ENCODE measurements at places on chromosomes 1 and 21. TPM values are rescaled to one million over a fixed set of nuclear protein-coding genes. Genes with fewer than 3 reads are reported as not detected.
A peak's percentile ranks its signal among the peaks of the same experiment; 100 is the strongest.

GRCh38 chr1:217021956-217022355 is 298.7 kb upstream of the ESRRG start:
- H3K4me1 ChIP-seq: no peaks in the 10 kb centered on the region
- no peak for DNase-seq
- no peak overlapping the region for H3K27ac ChIP-seq
- no peaks in the 10 kb centered on the region for H3K27me3 ChIP-seq

Gene AADACL3
- not detected for total RNA-seq

GRCh38 chr21:44691686-44692085 is 5.3 kb upstream of the KRTAP10-12 start:
- peaks cover 4% of the 10 kb centered on the region for H3K27me3 ChIP-seq
- H3K4me3 ChIP-seq: no peak overlapping the region
- no peaks in the 10 kb centered on the region for H3K36me3 ChIP-seq
- DNase-seq: no peak
- no peak overlapping the region for H3K27ac ChIP-seq

DNA sequence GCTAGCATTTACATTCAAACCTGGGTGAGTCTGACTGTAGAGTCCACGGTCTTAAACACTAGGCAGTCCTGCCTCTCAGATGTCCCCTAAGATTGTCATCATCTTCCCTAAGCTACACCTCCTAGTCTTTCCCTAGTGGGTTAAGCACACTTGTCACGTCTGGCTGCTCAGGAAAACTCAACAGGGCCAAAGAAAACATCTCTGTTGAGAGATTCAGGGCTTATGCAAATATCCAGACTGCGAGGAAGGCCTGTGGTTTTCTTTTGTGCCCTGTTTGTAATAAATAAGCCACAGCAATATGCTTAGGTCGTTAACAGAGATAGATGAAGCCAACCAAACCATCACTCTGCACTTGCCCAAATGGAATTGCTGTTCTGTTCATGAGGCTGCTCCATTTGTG is 472.6 kb upstream of the DEPDC1 start:
- H3K4me1 ChIP-seq: no peaks in the 10 kb centered on the region
- H3K27ac ChIP-seq: no peak overlapping the region
- no peaks in the 10 kb centered on the region for H3K27me3 ChIP-seq
- no peaks in the 10 kb centered on the region for H3K36me3 ChIP-seq
- DNase-seq: peak; percentile 69
- no peak overlapping the region for H3K4me3 ChIP-seq

GRCh38 chr1:37250371-37250770 is 216.1 kb upstream of the GRIK3 start:
- no peak overlapping the region for H3K27ac ChIP-seq
- H3K4me3 ChIP-seq: no peak overlapping the region
- H3K4me1 ChIP-seq: no peaks in the 10 kb centered on the region
- DNase-seq: no peak
- H3K36me3 ChIP-seq: no peaks in the 10 kb centered on the region
- no peaks in the 10 kb centered on the region for H3K27me3 ChIP-seq

Gene SIM2
- not detected for total RNA-seq

- H3K27me3 ChIP-seq: peaks cover 6% of the 10 kb centered on the region
- no peak for DNase-seq
- no peak overlapping the region for H3K4me3 ChIP-seq
- H3K4me1 ChIP-seq: no peaks in the 10 kb centered on the region
- no peaks in the 10 kb centered on the region for H3K36me3 ChIP-seq
These were observed 11.3 kb upstream of the SYT6 start for GRCh38 chr1:114164840-114165543.

Gene TNFRSF1B
- total RNA-seq: 23.9 TPM

All from fibroblast of lung (primary cell).